Chondrocyte (in vitro differentiated cells): ENCODE measurements at places on chromosomes 16 and 17. TPM values are rescaled to one million over a fixed set of nuclear protein-coding genes. Genes with fewer than 3 reads are reported as not detected.

Gene PMM2
- 47.6 to 62.1 TPM (median 47.9 TPM) in 3 replicates for total RNA-seq

Gene ABCA10
- 0.50 to 0.92 TPM (median 0.87 TPM) in 3 replicates for total RNA-seq

Gene MRPL38
- total RNA-seq = 47.4 to 53.3 TPM (median 49.8 TPM) in 3 replicates

Gene HCFC1R1
- total RNA-seq = 74.0 to 101 TPM (median 79.3 TPM) in 3 replicates

Gene APOH
- not detected in 3 replicates for total RNA-seq

Gene UBALD1
- total RNA-seq = 22.9 to 36.6 TPM (median 23.6 TPM) in 3 replicates

Gene PIPOX
- total RNA-seq = 1.5 to 2.3 TPM (median 2.2 TPM) in 3 replicates

Gene PKD1
- 131 to 230 TPM (median 216 TPM) in 3 replicates for total RNA-seq

Gene CBLN1
- total RNA-seq = not detected in 3 replicates
